ENCODE measurements at places on chromosomes 1 and 21.

DNA sequence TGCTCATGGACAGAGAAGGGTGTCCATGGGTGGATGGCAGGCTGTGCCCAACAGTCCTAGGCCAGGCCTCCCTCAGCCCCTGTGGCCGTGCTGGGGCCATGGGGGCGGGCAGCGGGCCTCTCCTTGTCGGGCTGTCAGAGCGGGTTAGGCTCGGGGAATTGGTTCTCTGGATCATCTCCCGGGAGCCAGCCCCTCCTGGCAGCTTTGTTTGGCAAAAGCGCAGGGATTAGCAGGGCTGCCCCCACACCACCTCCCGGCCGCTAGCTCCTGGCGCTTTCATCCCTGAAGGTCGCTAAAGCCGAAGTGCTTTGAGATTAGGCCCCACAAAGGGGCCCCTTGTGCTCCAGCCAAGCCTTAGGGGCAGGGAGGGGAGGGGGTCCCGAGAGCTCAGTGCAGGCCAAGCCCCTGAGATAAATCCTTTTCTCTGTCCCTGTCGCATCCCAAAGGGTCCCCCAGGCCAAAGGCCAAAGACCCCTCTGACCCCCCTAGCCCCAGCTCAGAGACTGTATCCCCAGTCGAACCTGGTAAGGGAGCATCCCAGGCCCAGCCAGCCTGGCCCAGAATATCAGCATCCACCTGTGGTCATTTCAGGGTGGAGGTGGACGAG is 9.8 kb upstream of the DMBX1 start:
- DNase-seq: no peak

GRCh38 chr21:43211760-43212115 is 42.9 kb downstream of the CRYAA start:
- no peak for DNase-seq

DNA sequence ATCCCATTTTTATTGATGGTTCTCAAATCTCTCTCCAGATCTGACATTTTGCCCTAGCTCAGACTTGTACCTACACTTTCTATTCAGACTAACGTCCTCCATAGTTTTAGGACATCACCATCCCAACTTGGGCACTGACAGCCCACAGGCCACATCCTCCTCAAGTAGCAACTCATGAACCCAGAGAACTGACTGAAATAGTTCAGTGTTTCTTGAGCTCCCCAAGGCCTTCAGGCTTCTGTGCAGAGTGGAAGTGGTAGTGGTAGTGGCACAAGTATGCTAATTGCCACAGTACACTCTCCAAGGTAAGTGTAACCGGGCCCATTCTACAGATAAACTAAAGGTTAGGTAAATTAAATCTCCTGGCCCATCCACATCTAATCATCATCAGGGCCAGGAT is 112.6 kb downstream of the SLC45A1 start:
- no peak for DNase-seq

DNA sequence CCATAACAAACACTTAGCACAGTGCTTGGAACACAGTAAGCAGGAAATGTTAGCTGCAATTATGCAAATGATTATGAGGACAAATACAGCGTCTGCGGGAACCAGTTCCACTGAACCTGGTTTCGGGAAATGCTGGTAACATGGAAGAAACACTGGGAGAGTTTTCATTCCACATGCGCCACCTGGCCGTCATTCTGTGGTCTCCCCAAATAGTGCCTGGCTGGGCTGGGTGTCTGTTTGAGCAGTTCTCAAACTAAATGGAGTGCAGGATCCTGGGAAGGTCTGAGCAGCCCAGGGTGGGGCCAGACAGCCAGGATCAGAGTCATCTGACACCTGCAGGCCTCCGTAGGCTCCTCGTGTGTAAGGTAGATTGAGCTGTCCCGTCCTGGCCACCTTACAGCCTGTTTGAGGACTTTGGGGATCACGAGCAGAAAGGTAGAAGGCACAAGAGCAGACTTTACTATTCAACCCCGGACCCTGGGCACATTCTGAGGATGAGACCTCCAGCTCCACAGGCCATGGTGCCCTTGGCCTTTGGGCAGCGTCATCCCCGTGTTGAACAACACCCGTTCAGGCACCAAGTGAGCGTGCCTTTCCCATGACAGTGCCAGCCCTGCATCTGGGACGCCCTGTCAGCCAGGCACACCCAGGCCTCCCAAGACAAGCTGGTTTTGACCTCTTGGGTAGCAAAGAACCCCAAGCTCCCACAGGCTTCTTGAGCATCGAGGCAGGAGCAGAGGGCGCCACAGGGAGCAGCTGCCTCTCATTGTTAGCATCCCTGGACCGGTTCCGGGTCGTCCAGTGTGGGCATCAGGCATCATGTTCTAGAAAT is 101.9 kb downstream of the PRDM2 start:
- peak; percentile 79 for DNase-seq

DNA sequence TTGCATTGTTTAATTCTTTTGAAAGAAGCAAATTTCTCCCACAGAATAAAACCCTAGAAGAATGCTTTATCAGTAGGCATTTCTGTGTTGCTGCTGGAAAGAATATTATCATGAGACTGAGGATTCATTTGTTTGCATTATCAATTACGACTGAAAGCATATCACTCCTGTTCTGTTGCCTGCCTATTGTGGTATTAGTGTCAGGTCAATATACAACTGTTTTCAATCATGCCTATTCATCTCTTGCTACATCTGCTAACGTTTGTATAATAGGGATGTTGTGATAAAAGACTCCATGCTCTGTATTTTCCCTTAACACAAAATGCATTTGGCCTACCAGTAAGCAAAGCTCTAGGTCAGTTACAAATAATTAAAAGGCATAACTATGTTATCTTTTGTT is 221.5 kb downstream of the PTPRC start:
- DNase-seq: no peak

DNA sequence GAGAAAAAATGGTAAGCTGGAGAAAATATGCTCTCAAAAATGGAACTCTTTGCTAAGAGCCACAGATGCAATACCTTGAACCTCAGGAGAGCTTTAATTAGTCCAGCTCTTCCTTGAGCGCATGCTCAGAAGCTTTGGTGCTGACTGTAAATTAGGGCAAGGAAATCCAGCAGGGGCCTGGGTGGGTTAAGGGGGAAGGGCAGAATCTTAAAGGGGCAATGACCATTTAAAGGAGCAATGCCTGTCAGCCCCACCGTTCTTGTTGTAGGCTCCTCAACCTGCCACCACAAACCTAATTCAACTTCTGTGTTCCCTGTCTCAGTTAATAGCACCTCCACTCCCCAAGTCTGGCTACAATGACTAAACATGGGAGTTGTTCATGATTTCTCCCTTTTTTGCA is 6.8 kb upstream of the SLC22A15 start:
- no peak for DNase-seq

- no peak for DNase-seq
These were observed 11.8 kb upstream of the STMN1 start for GRCh38 chr1:25917996-25918395.

DNA sequence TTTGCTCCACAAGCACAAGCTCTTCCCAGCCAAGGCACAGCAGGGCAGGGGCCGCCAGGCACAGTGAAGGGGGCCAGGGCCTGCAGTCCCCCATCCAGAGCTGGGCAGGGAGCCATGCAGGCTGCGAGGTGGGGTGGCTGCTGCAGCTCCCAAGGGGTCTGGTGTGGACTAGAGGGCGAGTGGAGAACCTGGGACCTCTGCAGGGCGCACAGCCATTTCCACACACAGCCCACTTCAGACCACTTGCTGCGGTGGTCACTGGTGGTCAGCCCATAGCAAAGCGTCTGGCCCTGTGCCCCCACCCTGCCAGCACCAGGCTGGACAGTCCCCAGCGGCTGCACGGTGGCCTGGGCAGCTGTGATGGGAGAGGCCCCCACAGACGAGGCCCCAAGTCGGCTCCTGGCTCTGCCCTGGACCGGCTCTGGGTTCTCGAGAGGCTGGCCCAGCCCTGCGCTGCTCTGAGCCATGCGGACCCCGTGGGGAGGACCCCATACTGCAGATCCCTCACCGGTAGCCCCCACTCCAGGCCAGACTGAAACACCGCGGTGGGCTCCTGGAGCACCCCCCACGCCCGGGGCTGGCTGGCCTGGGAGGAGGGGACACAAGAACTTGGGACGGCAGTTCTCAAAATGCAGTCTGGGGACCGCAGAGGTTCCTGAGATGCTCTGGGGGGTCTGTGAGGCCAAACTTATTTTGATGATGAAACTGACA is 47.1 kb upstream of the COL6A2 start:
- DNase-seq: no peak

- no peak for DNase-seq
These were observed 6.3 kb downstream of the SLAMF1 start for GRCh38 chr1:160640359-160641123.

DNA sequence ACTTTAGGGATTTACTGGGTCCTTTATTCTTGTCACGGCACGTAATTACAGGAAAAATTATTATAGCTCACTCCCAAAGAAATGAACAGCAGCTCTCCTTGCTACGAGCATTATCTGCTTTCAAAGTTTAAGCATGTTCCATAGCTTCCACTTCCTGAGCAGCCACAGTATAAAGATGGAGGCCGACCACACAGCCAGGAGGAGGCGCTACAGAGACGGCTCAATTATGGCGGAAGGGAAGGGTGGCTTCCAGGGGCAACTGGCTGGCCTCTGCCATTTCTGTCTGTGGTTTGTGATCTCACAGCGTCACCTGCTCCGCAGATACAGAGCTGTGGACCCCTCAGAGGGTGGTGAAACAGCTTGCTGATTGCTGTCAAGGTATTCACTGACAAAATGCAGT is 212.3 kb upstream of the GREM2 start:
- DNase-seq: no peak

DNA sequence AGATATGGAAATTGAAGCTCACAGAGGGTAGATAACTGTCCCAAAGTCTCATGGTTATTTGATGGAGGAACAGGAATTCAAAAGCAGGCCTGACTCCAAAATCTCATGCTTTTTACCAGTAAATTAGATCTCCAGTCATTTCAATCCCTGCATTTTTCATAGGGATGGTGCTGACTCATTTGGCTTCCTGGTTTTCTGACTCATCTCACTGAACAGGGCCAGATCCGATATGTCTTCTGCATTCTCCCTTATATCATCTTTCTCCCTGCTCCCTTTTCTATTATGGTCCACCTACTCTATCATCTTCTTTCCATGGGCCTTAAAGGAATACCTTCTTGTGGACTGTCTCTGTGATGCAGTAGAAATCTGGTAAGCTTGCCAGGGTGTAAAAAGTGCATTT is 187.2 kb downstream of the FGGY start:
- DNase-seq: no peak

DNA sequence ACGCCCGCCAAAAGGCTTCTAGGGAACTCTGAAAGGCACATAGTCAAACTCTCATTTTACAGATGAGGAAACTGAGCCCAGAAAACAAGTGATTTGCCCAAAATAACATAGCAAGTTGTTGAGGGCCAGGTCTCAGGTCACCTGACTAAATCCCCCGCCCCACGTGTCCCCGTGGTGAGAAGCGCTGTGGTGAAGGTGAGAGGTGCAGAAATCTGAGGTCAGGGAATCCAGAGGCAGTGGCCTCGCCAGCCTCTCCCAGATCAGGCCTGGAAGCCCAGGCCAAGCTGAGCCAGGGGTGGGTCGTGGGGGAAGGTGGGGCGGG is 5.1 kb downstream of the HDGF start:
- DNase-seq: no peak

DNA sequence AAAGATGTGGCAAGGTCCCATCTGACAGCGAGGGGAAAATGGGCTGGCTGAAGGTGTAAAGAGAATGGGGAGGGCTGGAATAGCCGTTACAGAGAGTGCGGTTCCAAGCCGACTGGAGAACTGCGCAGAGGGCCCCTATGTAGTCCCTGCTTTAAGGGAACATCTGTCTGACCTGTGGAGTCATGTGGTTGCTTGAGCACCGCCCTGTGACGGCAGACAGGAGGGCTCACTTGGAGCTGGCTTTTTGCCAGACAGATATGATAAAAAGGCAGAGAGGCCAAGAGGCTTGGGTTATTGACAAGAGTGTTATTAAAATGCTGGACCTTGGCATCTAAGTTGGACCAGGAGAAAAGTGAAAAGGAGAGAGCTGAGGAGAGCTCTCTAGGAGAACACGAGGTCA is 5.9 kb upstream of the PTPRF start:
- DNase-seq: no peak

- no peak for DNase-seq
These were observed 431.5 kb upstream of the CHRM3 start for GRCh38 chr1:238954865-238955264.

- DNase-seq: no peak
These were observed 3.1 kb downstream of the C1orf216 start for GRCh38 chr1:35715568-35716002.

DNA sequence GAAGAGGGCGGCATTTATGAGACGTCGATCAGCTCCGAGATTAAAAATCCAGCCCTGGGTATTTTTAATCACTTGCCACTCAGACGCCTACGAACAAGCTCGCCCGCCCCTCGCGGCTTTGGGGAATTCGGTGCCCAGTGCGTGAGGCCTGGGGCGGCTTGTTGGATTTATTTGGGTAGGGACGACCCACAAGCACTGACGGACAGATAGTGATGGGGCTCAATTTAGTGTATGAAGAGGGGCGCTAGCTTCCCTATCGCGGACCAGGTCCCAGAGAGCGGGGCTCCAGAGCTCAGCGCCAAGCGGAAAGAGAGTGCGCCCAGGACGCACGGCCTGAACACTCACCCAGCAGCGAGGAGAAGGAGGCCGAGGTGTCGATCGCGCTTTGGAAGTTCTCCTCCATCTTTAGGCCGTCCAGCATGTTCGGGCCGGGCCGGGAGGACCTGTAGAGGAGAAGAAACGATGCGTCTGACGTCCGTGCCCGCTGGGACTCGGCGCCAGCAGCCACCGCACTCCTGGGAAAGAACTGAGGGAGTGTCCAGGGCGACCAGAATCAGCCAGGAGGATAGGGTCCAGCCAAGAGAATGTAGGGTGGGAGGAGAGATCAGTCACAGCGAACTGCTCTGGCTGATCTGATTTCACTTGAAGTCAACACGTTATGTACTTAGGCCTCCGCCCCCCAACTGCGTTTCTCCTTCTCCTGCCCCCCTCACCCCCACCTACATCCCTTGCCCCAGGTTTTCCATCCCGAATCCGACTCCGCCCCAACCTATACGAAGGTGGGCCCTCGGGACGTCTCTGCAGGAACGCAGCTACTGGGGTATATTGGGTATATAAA is 1.2 kb downstream of the LMX1A start:
- no peak for DNase-seq

DNA sequence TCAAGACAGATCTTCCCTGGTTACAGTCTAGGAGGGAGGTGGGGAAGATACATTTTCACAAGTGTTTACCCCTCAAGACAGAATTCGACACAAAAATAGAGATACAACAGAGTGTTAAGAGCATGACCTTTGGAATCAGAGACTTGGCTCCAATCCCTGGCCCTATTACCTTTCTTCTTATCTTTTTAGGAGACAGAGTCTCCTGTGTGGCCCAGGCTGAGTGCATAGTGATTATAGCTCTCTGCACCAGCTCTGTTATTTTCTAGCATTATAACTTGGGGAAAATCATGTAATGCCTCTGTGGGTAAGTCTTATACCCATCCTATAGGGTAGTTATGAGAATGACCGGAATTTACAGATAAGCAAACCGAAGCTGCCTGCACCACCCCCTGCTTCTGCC is 9.8 kb downstream of the NIPAL3 start:
- DNase-seq: no peak

All from NCI-H1048 (cell line).